ENCODE measurements at places on chromosomes 2 and 18.

GRCh38 chr2:158315803-158316414 is 140.6 kb downstream of the CCDC148 start:
- DNase-seq, result no peak

- DNase-seq, result no peak
Observed at GRCh38 chr2:184875212-184875611, 276.9 kb downstream of the ZNF804A start.

- no peak for DNase-seq
Observed at GRCh38 chr18:66731890-66732289, 128.0 kb upstream of the CDH19 start.

GRCh38 chr2:233107831-233108300 is 47.7 kb downstream of the INPP5D start:
- DNase-seq, result no peak

DNA sequence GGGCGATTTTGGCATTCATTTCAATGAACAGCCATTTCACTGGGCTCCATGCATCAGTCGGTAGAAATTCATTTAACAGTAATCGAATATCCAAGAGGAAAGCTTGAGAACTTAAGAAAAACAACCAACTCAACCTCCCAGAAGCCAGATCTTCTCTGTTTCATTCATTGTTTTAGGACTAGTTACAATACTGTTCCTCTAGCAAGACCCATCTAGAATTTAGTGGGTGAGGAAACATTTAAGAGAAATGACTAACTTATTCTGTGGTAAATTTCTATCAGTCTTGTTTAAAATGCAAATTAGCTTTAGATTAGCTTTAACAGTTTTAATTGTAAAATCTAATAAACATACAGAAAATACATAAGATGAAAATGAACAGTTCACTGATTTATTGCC is 81.4 kb upstream of the SMAD7 start:
- DNase-seq, result no peak

GRCh38 chr2:218958276-218958675 is 1.2 kb upstream of the CDK5R2 start:
- DNase-seq, result no peak

- no peak for DNase-seq
Observed at GRCh38 chr18:76348267-76349066, 146.6 kb downstream of the ZNF516 start.

DNA sequence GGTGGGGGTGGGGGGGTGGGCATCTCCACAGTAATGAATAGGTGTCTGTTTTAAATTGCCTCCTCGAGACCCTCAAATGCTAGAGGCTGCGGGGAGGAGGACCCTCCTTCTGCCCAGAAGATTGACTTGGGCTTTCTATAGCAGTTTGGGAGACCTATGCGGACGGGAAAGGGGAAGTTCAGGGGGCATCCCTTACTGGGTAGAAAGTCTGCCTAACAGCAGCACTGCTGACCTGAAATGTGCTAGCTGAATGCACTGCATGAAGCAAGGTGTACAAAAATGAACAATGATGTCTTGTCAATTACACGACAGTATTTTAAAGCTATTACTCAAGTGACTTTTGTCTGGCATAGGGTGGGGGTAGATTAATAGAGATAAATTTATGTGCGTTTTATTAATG is 2.5 kb downstream of the DCC start:
- no peak for DNase-seq

DNA sequence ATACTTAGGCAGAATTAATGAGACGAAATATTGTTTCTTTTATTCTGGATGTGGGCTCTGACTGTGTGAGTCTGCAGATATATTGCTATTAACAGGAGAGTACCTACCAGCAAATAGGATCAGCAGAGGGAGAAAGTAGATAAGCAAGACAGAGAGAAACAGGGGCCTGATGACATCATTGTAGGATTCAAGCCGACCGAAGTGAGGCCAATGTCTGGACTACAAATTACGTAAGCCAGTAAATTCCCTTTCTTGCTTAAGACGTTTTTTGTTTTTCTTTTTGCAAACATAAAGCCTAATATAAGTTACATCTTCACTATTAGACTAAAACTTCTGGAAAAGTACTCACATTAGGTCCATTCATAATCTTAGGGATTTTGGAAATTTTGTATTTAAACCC is 21.4 kb upstream of the PTPRM start:
- peak; percentile 31 for DNase-seq

DNA sequence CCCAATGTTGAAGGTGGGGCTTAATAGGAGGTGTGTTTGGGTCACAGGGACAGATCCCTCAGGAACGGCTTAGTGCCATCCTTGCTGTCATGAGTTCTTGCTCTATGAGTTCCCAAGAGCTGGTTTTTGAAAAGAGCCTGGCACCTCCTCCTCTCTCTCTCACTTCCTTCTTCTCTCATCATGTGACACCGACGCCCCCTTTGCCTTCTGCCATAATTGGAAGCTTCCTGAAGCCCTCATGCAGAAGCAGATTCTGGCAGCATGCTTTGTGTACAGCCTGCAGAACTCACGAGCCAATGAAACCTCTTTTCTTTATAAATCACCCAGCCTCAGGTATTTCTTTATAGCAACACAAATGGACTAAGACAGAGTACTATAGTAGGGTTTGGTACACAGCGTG is 100.4 kb upstream of the SH3BP4 start:
- DNase-seq, result no peak

- peak; percentile 86 for DNase-seq
Observed at GRCh38 chr18:47883771-47884413, 46.6 kb downstream of the SMAD2 start.

DNA sequence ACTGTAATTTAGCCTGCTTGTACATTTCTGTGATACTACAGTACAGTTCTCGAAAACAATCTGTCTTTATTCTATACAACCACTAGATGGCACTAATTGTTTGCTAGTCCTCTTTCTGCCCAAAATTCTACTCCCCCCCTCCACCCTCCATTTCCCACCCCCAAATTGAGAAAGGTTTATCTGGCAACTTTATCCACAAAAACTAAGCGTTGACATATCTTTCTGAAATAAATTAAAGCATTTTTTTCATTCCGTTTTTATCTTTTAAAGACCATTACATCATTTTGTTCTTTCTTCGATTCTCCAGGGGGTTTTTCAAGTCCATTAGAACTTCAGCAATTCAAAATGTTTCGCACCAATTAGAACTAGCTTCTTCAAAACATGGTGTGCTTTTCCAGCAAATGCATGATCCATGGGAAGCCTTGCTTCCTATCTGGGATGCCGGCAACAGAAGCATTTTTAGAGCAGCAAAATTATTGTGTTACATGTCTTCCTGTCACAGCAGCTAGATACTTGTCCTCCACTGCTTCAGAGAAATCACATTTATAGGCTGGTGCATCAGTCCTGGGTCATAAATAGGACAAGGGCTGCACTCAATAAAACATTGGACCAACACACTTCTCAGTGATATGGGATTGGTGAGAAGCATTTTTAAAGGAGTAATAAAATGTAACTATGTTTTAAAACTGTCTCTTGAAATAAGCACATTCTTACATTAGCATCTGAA is 241.3 kb downstream of the PAX3 start:
- peak; percentile 13 for DNase-seq

DNA sequence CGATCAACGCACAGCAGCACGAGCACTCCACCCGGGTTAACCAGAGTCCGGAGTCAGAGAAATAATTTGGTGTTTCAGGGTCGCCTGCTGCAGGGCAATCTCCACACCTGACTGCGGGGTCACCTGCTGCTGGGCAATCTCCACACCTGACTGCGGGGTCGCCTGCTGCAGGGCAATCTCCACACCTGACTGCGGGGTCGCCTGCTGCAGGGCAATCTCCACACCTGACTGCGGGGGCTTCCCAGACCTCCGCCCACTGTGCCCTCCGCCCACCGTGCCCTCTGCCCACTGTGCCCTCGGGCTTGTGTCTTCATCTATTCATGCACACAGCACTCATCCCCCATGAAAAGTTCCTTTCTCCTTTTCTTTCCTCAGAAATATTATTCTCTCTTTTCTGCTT is 500.2 kb upstream of the SALL3 start:
- DNase-seq, result no peak

- DNase-seq, result no peak
Observed at GRCh38 chr2:44237221-44237620, 38.1 kb upstream of the SLC3A1 start.

DNA sequence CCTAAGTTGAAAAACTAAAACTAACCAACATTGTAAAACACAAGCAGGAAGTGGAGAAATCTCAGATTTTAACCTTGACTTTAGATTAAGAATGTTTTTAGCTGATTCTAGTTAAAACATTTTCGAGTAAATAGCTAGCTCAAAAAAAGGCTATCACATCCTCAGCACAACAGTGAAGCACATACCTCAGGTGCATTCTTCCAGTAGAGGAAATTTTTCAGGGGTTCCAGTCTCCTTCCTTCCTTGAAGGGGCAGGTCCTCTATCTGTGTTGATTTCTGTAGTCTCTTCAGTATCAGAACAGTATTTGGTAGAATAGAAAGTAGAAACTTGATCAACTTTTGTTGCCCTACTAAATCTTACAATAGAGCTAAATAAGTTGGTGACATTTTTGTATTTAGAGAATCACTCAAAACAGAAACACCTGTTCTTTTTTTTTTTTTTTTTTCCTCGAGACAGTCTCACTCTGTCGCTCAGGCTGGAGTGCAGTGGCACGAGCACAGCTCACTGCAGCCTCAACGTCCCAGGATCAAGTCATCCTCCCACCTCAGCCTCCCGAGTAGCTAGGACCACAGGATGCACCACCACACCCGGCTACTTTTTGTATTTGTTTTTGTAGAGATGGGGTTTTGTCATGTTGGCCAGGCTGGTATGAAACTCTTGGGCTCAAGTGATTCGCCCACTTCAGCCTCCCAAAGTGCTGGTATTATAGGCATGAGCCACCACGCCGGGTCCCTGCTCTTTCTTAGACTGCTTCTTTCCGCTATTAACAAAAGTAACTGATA is 6.9 kb upstream of the GPR155 start:
- DNase-seq, result no peak

GRCh38 chr18:38312532-38312931 is 746.9 kb upstream of the CELF4 start:
- DNase-seq, result no peak

DNA sequence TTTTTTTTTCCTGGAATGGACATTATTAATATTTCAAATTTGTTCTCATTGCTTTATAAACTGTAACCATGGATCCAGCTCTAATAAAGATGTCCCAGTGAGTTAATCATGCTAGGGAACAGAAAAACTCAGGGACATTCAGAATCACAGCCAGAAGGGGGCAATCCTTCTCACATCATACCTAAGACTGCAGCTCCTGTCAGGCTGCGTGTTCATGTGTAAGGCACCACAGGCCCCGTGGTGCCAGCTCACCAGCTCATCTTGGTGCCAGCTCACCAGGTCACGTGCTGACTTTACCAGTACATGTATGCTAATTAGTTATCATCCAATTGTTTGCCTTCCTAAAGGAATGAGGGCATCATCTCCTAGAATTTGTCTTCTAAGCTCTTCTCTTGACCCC is 84.7 kb upstream of the NEDD4L start:
- DNase-seq, result peak; percentile 60

DNA sequence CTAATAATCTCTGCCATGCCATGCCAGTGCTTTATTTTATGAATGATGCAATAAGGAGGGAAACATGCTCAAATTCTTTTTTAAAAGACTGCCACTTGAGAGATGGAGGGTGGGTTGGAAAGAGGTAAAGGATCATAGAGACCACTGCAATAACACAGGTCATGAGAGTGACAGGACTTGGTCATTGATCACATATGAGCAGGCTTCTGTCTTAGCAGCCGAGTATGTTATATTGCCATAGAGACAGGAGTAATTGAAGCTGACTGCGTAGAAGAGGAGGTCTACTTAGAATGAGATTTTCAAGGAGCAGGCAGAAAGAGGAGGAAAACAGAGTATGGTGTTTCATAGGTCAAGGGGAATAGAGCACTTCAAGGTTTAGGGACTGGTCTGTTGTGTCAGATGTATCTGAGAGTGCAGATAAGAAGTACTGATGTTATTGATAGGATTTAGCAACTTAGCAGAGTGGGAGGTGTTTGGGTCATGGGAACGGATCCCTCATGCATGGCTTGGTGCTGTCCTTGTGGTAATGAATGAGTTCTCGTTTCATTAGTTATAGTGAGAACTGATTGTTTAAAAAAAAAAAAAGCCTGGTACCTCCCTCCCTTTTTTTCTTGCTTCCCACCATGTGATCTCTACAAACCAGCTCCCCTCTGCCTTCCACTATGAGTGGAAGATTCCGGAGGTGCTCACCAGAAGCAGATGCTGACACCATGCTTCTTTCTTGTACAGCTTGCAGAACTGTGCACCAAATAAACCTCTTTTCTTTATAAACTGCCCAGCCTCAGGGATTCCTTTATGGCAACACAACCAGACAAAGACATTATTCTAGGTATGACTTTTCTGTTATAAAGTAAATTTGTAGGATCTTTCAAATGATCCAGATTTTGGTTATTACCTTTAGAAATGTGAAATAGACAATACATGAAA is 32.8 kb downstream of the UGP2 start:
- DNase-seq, result no peak

- no peak for DNase-seq
Observed at GRCh38 chr2:229474125-229474524, 203.0 kb upstream of the PID1 start.

DNA sequence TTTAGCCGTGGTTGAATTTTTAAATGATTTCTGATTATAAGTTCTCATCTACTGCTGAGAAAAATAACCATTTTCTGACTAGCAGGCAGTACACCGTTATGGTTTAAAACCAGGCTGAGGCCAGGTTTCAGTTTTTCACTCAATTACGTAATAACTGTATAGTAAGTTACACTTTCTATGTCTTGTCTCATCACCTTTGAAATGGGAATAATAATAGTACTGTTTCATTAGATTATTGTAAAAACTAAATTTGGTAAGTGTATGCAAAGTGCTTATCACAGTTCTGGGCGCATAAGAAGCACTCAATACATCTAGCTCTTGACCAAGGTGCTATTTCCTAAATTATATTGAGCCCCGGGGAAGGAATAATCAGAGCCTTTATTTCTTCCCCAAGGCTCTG is 76.8 kb downstream of the LIMS1 start:
- DNase-seq, result no peak

GRCh38 chr2:228140934-228141528 is 40.5 kb downstream of the SPHKAP start:
- no peak for DNase-seq

- no peak for DNase-seq
Observed at GRCh38 chr18:26894426-26894825, 28.9 kb upstream of the AQP4 start.

GRCh38 chr18:51255693-51256092 is 58.2 kb upstream of the MEX3C start:
- no peak for DNase-seq

All from EL (cell line).